ENCODE measurements at places on chromosomes 5 and 9.

DNA sequence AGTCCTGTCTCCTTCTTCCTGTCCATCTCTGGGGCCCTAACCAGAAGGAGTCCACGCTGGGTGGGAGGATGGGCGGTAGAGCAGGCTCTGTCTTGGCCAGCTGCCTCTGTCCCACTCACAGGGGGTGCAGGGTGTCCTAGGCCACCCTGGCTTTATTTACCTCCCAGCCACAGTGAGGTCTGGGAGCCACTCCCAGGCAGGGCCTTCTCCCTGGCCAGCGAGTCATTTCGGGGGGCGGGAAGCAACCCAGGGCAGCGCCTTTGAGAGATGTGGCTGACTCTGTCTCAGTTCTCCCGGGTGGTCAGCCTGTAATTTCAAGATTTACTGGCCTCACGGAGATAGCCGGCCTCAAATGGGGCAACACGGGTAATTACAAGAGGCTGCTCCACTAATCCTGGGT, 67.4 kb upstream of the PTCH1 start:
- DNase-seq, result no peak

DNA sequence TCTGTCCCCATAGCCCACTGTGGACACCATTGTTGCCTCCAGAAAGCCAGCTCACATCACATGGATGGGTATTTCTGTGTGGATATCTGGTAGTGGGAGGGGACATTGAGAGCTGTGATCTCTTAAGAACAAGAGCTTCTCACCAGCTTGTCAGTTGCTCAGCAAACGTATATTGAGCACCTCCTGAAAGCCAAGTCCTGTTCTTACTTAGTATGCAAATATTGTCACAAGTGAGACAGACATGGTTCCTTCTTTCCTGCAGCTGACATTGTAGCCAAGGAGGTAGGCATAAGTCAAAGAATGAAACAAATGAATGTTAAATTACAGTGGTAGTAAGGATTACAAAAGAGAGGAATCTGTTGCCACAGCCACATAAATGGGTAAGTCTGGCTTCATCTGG, 3.8 kb downstream of the TCOF1 start:
- DNase-seq, result no peak

GRCh38 chr5:56245481-56245880, 12.4 kb upstream of the ANKRD55 start:
- DNase-seq, result no peak

DNA sequence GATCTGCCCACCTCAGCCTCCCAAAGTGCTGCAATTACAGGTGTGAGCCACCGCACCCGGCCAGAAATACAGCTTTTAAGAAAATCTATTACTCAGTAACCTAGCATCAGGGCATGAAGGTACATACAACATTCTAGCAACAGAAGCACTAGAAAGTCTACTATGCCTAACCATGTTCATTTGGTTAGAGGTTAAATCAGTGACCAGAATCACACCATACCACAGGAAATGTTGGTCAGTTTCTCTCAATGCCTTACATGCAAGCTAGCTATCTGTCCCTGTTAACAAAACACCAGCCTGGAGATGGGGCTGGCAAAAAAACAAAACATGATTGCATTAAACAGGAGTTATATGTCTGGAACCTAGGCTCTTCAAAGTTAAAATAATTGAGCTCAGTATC, 104.1 kb downstream of the STRBP start:
- no peak for DNase-seq

DNA sequence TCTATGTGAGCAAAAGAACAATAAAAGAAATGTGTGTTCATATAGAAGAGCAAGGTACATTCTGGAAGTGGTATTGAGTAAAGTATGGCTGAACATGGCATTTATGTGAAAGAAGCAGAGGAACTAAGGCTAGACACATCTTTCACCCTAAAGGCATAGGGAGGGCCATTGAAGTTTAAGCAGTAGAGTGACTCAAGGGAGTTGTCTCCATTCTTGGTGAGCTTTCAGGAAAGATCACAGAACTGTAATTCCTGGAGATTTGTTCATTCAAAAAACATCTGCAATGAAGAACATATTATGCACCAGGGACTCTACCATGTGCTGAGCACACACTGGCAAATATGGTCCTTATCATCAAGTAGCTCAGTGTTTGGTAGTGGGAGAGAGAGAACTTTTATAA, 24.8 kb upstream of the HTR1A start:
- no peak for DNase-seq

DNA sequence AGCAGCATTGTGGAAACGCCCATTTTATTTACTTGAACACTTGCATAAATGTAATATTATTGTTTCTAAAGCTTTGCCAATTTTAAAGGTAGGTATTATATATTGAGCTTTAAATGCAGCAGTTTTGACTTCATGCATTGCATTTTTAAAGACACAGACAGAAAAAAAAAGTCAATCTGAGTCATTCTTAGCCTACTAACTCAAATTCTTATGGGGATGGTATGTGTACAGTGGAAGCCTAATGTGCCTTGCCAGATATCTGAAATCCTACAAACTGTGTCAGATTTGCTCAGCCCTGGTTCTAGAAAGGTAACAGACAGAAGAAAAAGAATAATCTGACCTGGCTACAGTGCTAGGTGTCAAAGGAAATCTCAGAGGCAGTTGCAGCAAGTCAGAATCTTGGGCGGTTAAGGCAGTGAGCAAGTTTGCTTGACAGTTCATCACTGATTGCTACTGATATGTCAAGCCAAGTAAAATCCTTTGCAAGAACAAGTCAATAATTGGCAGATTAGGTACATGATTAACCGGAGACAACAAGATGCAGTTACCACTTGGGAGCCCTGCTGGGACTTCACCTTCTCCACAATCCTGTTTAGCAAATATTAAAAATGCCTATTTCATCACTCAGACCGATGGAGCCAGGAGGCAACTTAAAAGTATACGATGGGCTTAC, 224.8 kb upstream of the WWC1 start:
- no peak for DNase-seq

- no peak for DNase-seq
Observed at GRCh38 chr5:127961763-127962145, 121.8 kb upstream of the SLC12A2 start.

DNA sequence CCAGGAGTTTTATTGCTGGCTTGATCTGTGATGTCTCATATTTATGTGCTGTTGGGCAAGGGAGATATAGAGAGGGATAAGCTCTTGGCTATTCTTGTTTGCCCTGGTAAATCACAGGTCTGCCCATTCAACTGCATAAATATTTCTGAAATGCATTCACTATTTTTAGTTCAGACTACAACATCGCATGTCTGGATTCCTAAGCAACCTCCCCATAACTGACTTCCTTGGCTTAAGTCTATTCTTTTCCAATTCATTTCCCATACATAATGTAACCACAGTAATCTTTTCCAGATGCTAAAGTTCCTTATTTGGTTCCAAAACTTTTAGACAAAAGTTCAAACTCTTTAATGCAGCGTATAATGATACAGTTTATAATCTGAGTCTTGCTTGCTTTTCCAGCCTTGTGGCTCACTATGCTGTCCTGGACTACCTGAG, 321.4 kb upstream of the ACTBL2 start:
- DNase-seq, result no peak

DNA sequence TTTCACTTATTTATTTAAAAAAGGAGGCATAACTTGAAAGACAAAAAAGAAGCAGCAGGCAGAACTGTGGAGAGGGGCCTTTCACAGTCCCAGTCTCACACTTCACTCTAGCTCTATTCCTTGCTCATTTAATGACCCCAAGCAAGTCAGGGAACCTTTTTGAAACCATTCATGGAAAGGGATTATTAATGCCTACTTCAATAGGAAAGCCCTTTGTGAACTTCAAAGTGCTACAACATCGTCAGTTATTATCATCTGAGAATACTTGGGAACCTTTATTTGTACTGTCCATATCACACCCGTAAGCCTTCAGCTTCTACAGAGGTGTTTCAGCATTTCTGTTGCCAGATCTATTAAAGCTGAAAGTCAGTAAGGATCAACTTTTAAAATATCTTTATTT, 320.2 kb downstream of the TMEM161B start:
- no peak for DNase-seq

DNA sequence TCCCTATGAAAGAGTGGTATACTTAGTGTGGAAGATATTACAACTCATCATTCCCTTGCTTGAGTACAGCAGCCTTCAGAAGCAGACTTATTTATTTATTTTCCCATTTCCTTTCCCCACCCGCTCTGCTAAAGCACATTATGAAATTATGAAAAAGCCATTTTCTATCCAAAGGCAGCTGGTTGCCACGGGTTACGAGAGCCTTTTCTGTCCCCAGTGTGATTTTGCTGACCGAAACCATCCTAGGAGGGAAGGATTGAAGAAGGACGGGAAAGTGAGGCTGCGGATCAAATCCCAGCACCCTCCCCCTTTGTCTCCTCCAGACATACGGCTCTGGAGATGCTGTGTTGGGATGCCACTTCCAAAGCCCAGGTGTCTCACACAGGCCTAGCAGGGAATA, 246.9 kb downstream of the TLR4 start:
- no peak for DNase-seq

All from activated CD4-positive, alpha-beta T cell treated with anti-CD3 and anti-CD28 coated beads, Interleukin-2, amount 50 U/mL, for 48 hours (primary cell).